M059J (cell line): ENCODE measurements at places on chromosomes 12 and 14.

DNA sequence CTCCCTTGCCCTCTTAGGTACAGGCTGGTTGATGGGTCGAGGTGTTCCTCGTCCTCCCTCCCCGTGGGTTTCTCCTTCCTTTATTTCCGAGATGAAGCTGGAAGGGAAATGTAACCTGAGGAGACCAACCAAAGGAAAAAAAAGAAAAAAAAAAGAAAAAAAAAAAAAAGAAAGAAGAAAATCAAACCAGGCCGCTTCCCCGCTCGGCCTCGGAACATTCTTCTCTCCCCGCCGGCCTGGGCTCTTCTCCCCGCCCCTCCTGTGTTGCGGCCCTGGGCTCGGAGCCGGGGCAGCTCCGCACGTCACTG, 1.6 kb upstream of the NFATC4 start:
- DNase-seq = no peak

DNA sequence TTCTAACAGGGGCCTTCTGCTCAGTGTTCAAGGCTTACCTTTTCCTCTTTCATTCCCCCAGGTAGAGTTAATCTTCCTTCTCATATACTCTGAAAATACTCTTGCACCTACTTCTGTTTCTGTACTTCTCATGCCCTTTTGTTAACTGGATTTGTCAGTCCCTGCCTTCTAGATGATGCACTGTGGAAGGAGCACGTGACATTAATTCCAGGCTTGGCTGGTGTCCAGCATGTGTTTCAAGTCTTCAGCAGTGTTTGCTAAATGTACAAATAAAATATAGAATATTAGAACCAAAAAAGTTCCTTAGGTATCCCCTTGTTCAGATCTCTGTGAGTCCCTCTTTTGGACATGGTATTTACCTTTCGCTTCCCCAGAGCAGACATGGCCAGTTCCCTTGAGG, 27.9 kb upstream of the EVL start:
- no peak for DNase-seq

DNA sequence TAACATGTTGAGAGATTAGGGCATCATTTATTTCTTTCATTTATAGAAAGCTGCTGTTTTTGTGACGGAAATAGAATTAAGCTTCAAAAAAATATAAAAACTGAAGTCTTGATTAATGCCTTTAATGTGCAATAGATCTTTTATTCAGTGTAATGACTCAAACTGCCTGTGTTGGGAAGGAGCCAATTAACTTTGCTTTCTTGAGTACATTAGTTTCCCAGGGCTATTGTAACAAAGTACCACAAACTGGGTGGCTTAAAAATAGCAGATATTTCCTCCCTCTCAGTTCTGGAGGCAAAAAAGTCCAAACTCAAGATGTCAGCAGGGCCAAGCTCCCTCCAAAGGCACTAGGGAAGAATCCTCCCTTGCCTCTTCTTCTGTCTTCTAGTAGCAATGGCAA, 36.6 kb downstream of the EID3 start:
- DNase-seq = peak; percentile 29

- DNase-seq = no peak
Measured at GRCh38 chr12:45184147-45184963, 31.5 kb upstream of the ANO6 start.

DNA sequence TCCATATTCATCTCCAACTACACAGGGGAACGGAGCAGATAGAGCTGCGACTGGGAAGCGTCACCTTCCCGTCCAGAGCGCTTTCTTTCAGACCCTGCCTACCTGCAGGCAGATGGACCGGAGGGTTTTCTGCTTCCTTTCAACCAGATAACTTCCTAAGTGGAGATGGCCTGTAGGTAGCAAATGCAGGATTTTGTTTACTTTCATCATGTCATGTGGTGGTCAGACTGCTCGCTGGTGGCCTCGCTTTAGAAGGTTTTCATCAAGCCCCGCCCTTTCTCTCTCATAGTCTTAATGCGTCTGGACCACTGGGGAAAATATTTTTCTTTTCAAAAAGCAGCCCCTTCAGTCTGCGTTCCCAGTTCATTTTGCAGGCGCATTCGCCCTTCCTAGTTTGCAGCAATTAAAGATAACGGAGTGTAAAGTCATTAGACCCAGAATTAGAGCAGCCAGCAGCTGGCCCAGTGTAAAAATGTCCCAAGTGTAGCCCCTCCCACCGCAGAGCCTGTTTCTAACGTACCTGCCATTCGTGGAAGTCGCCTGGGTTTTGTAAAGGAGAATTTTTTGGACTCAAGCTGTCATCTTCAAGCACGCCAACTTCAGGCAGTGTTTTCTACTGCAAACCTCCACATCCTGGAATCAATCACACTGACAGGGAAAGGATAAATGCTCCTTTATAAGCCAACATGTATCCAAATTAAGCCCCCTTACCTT, 68.9 kb downstream of the TESC start:
- DNase-seq = no peak

- no peak for DNase-seq
Measured at GRCh38 chr14:90424075-90424474, 27.2 kb downstream of the CALM1 start.

DNA sequence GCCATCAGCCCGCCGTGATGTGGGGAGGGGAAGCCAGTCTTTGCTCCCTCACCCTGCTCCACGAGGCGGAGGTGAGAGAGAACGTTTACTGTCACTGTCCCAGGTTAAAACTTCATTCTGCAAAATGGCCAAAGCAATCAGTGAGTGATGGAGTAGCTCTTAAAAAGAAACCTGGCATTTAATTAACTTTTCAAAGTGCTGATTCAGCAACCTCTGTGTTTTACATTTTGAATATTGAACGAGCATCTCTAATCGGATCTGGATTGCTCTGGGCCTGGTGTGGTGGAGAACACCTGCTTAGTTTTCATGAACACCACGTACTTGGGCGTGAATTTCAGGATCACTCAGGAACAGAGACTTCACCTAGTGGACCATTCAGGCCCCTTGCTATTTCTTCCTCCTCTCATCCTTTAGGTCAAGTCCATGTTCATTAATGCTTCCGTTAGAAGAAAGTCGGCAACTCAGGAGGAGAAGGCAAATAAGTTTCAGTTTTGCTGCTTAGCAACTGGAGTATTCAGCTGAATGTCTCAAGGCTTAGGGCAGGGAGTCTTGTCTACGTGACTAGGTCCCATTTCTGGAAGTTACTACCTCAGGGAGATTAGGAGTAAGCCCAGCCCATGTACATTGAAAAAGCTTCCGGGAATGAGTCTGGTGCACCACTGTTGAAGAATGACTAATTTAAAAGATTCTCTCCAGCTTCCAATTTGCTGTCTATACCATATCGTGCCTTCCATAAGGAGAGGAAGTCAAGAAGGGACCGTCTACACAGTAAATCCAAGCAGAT, 68.2 kb downstream of the IFT43 start:
- DNase-seq = no peak

- no peak for DNase-seq
Measured at GRCh38 chr14:60653701-60654161, 4.5 kb upstream of the SIX1 start.

GRCh38 chr12:71702590-71702989, 16.7 kb downstream of the TMEM19 start:
- DNase-seq = no peak

- peak; percentile 88 for DNase-seq
Measured at GRCh38 chr12:115570069-115570777, 707.3 kb downstream of the MED13L start.

GRCh38 chr14:94485944-94486841, 10.2 kb upstream of the SERPINA9 start:
- DNase-seq = peak; percentile 48

GRCh38 chr12:43151441-43151981, 400.5 kb downstream of the ADAMTS20 start:
- peak; percentile 34 for DNase-seq

GRCh38 chr14:75439989-75440388, 12.2 kb downstream of the JDP2 start:
- no peak for DNase-seq

- peak; percentile 93 for DNase-seq
Measured at GRCh38 chr12:7060353-7060954, at the start of gene C1S. Gene C1S, plus strand, starts transcription at chr12:7060718. Its CDS starts 1,195 bp downstream, at chr12:7061913.

- DNase-seq = peak; percentile 48
Measured at GRCh38 chr14:93103392-93104080, 12.2 kb downstream of the ITPK1 start.

DNA sequence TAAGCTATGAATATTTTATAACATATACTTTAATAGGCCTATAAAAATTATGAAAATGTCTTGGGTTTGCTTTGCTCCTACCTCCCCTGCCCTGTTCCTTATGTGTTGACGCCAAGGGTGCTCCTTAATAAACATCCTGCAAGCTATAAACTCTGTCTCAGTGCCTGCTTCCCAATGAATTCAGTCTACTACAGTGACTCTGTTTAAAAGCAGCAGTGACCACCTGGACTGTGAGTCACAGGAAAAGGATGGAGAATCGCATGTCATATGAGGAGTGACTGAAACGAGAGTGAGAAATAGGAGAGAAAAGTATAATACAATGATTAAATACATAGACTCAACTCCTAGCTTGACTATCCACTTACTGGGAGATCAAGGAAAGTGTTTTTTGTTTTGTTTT, 41.1 kb upstream of the CFAP54 start:
- peak; percentile 89 for DNase-seq

DNA sequence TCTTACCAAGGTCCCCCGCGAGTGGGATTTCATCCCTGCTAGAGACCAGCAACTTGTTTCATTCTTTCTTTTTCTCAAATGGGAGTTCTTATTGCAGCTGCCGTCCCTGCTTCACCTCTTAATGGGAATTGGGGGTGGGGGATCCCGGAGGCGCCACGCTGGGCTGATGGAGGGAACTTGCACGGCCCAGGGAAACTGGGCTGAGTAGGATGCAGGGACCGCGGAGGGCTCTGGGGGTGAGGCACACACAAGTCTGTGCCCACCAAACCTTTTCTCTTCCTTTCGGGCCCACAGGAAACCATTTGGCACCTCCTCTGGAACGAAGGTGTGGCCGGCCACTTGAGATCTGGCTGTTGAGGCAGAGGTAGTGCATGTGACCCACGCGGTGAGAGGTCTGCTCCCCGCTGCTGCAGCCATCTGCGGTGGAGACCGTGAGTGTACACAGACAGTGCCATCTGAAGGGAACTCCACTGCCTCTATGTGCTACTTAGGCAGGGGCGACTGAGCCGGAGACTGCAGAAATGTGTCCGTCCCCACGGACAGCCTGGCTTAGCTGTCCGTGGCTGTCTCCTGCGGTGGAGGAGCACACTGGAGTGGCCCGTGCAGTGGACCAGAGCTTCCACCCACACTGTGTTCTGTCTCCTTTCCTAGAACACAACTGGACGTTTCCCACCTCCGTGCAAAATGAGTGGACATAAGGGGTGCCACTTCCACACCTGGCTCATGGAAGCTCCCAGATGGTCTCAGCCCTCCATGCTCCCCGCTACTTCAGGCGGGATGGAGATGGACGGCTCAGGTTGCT, 42.1 kb upstream of the TESC start:
- DNase-seq = no peak

- no peak for DNase-seq
Measured at GRCh38 chr14:95943699-95944098, 67.1 kb downstream of the TUNAR start.

DNA sequence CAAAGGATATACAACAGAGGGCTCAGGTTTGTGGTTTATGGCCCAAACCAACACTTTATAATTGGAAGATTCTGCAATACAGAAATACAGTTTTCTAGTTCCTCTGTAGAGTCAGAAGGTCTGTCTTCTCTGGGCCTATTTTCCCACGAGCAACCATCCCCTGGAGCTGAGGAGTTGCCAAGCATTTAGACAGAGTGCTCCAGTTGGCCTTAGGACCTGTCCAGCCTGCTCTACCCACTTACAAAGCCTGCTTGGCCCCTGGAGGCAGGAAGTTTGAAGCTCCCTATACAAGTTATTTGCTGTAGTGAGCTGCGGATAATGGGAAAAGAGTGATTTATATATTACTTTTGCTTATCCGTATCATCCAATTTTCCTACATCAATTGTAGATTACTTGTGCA, 60.8 kb upstream of the HSPB8 start:
- no peak for DNase-seq

GRCh38 chr12:112842441-112842840, 50.9 kb downstream of the RPH3A start:
- no peak for DNase-seq

- DNase-seq = peak; percentile 93
Measured at GRCh38 chr14:92625213-92625612, 111.6 kb downstream of the RIN3 start.

DNA sequence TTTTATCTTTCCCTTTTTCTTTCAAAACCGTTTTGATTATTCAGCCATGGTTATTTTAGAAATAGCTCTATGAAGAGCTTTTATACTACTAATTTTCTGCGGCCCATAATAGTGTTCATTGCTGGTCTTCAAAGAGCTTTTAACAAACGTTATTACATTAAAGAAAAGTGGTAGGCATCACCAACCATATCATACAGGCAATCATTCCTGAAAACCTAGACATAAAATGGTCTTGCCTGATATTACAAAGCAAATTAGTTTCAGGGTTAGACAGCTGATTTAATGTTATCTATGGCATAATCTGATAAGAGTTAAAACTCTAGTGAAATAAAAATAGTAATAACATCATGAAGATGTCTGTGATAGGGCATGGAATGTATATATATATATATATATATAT, 89.7 kb upstream of the CNTN1 start:
- no peak for DNase-seq

- peak; percentile 14 for DNase-seq
Measured at GRCh38 chr14:89957791-89958190, 2.1 kb downstream of the TDP1 start.

GRCh38 chr14:65277580-65278270, 134.8 kb upstream of the FUT8 start:
- no peak for DNase-seq

DNA sequence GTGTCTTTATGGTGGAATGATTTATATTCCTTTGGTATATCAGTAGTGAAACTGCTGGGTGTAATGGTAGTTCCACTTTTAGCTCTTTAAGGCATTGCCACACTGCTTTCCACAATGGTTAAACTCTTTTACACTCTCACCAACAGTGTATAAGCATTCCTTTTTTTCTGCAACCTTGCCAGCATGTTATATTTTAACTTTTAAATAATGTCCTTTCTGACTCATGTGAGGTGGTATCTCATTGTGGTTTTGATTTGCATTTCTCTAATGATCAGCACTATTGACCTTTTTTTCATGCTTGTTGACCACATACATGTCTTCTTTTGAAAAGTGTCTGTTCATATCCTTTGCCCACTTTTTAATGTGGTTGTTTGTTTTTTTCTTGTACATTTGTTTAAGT, 142.5 kb downstream of the MSRB3 start:
- peak; percentile 61 for DNase-seq
